Naive B cell (primary cell): ENCODE measurements at places on chromosomes 1 and 21.

DNA sequence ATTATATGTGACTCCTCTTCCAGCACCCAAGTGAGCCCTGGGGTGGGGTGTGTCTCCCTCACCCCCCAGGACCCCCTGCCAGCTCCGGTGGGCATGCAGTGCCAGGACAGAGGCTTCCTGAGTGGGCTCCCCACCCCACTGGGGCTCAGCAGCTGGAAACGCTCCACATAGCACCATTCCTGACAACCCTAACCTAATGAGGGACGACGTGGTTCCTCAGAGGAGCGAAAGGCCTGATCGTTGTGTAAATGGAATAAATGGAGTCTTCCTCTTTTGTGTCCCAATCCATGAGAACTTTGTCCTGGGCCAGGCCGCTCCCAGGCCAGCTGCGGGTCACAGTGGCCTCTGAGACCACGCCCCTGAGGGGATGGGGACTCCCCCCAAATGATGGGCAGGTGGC is 1.8 kb upstream of the TSPEAR start:
- no peak overlapping the region for H3K4me3 ChIP-seq
- H3K27me3 ChIP-seq = peaks cover 46% of the 10 kb centered on the region
- H3K36me3 ChIP-seq = no peaks in the 10 kb centered on the region
- DNase-seq = no peak
- H3K4me1 ChIP-seq = no peaks in the 10 kb centered on the region

- no peaks in the 10 kb centered on the region for H3K4me1 ChIP-seq
- no peaks in the 10 kb centered on the region for H3K36me3 ChIP-seq
- peaks cover 9% of the 10 kb centered on the region for H3K27me3 ChIP-seq
- H3K27ac ChIP-seq = no peak overlapping the region
- no peak for DNase-seq
Observed at GRCh38 chr1:4322881-4323280, 331.5 kb upstream of the AJAP1 start.

GRCh38 chr1:245873068-245873467 is 634.0 kb downstream of the SMYD3 start:
- no peaks in the 10 kb centered on the region for H3K27me3 ChIP-seq
- H3K4me3 ChIP-seq = no peak overlapping the region
- H3K4me1 ChIP-seq = no peaks in the 10 kb centered on the region
- no peak for DNase-seq
- H3K27ac ChIP-seq = no peak overlapping the region

DNA sequence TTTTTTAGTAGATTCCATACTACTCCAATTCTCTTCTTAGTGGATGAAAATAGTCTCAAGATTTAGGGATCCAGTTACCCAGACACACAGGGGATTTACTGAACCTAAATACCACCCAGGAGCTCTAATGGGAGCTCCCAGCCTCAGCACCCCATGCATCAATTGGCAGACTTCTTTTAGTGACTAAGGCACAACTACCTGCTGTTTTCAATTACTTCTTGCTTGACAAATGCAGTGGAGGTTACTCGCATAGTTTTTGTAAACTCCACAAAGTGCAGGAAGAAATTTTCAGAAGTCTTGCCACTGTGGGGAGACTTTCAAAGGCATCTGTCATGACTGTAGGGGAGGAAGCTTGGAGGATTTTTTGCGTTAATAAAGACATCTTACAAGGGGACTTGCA is 35.5 kb upstream of the MAP10 start:
- no peak overlapping the region for H3K27ac ChIP-seq
- no peaks in the 10 kb centered on the region for H3K36me3 ChIP-seq
- no peak overlapping the region for H3K4me3 ChIP-seq
- no peak for DNase-seq
- no peaks in the 10 kb centered on the region for H3K27me3 ChIP-seq

- H3K4me1 ChIP-seq = peaks cover 24% of the 10 kb centered on the region
- H3K36me3 ChIP-seq = peaks cover 16% of the 10 kb centered on the region
- no peak overlapping the region for H3K4me3 ChIP-seq
- no peak for DNase-seq
- no peaks in the 10 kb centered on the region for H3K27me3 ChIP-seq
- H3K27ac ChIP-seq = no peak overlapping the region
Observed at GRCh38 chr1:151312826-151313225, 14.4 kb downstream of the PI4KB start.

DNA sequence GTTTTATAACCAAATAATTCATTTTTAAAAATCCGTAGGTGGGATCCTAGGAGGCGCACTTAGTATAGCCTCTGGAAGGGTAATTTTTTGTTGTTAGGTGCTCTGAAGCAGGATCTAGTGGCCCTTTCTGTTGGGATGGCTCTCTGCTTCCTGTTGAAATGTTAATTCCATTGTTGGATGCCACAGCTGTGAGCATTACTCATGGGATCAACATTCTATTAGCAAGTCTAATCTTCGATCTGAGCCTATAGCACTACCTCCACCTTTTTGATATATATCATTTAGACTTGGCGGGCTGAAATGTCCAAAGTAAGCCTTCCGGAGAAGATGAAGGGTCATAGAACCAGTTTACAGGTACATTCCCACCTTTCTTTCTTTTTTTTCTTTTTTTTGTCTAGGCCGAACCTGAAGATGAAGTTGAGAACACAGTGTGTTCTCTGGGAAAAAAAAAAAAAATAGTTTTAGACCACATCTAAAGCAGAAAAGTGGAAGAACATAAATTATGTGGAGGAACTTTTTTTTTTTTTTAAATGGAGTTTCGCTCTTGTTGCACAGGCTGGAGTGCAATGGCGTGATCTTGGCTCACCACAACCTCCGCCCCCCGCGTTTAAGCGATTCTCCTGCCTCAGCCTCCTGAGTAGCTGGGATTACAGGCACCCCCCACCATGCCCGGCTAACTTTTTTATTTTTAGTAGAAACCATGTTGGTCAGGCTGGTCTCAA is 1.4 kb downstream of the CXADR start:
- no peaks in the 10 kb centered on the region for H3K36me3 ChIP-seq
- H3K27me3 ChIP-seq = peaks cover 81% of the 10 kb centered on the region

- H3K36me3 ChIP-seq = no peaks in the 10 kb centered on the region
- no peaks in the 10 kb centered on the region for H3K4me1 ChIP-seq
- H3K4me3 ChIP-seq = no peak overlapping the region
- H3K27me3 ChIP-seq = no peaks in the 10 kb centered on the region
Observed at GRCh38 chr1:71242239-71242638, 161.4 kb upstream of the ZRANB2 start.

DNA sequence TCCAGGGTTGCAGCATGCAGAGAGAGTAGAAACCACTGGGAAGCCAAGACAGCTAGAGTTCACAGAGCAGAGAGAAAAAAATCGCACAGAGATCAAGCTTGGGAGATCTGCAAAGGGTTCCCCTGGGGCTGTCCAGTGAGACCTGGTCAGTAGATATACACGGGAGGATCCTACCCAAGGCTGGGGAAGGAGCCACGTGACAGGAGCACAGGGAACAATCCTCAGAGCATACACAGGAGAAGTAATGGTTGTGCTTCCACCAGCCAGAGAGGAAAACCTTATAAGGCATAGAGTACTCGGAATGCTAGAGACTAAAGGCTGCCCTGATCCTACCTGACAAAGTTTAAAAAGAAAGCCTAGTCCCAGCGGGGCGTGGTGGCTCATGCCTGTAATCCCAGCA is 53.9 kb downstream of the GABPA start:
- DNase-seq = no peak
- H3K36me3 ChIP-seq = no peaks in the 10 kb centered on the region
- peaks cover 9% of the 10 kb centered on the region for H3K4me1 ChIP-seq
- no peak overlapping the region for H3K4me3 ChIP-seq
- H3K27me3 ChIP-seq = peaks cover 8% of the 10 kb centered on the region

DNA sequence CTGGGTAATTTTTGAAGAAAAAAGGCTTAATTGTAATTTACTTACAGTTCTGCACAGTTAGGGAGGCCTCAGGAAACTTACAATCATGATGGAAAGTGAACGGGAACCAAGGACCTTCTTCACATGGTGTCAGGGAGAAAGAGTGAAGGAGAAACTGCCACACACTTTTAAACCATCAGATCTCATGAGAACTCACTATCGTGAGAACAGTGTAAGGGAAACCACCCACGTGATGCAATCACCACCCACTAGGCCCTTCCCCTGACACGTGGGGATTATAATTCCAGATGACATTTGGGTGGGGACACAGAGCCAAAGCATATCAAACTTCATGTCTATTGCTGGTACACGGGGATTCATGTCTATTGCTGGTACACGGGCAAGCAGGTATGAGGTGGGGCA is 5.3 kb upstream of the SFT2D2 start:
- H3K36me3 ChIP-seq = no peaks in the 10 kb centered on the region
- peaks cover 8% of the 10 kb centered on the region for H3K27me3 ChIP-seq
- peaks cover 7% of the 10 kb centered on the region for H3K4me1 ChIP-seq
- H3K4me3 ChIP-seq = no peak overlapping the region
- no peak for DNase-seq
- no peak overlapping the region for H3K27ac ChIP-seq

- H3K27ac ChIP-seq = no peak overlapping the region
- DNase-seq = no peak
- no peaks in the 10 kb centered on the region for H3K36me3 ChIP-seq
Observed at GRCh38 chr1:16126743-16127515, 28.9 kb downstream of the EPHA2 start.

GRCh38 chr1:12565094-12565965 is 52.7 kb downstream of the DHRS3 start:
- H3K36me3 ChIP-seq = peaks cover 26% of the 10 kb centered on the region
- H3K27ac ChIP-seq = no peak overlapping the region
- no peaks in the 10 kb centered on the region for H3K27me3 ChIP-seq
- H3K4me1 ChIP-seq = peaks cover 2% of the 10 kb centered on the region

GRCh38 chr1:74681449-74681848 is 7.9 kb upstream of the ERICH3 start:
- no peaks in the 10 kb centered on the region for H3K36me3 ChIP-seq
- H3K4me1 ChIP-seq = no peaks in the 10 kb centered on the region
- no peaks in the 10 kb centered on the region for H3K27me3 ChIP-seq
- no peak overlapping the region for H3K4me3 ChIP-seq
- no peak for DNase-seq

- no peak for DNase-seq
- H3K27me3 ChIP-seq = peaks cover 5% of the 10 kb centered on the region
- no peak overlapping the region for H3K27ac ChIP-seq
- H3K4me3 ChIP-seq = no peak overlapping the region
Observed at GRCh38 chr1:91777630-91778300, 108.2 kb downstream of the TGFBR3 start.
